T1000 (cell line): ENCODE measurements at places on chromosomes 3 and 15.

DNA sequence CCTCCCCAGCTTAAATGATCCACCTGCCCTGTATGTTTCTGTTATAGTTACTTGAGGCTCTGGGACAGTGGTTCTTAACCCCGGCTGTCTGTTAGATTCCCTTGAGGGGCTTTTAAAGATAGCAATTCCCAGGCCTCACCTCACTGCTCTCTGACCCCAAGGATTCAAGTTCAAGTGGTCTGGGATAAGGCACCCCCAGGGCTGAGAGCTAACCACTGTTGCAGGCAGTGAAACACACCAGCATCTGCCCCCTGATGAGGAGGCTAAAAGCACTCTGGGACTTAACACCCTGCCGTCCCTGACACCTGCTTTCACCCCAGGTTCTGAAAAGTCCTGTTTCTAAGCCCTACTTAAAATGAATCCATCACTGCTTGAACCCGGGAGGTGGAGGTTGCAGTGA, 103.7 kb downstream of the LRRK1 start:
- no peak for DNase-seq

DNA sequence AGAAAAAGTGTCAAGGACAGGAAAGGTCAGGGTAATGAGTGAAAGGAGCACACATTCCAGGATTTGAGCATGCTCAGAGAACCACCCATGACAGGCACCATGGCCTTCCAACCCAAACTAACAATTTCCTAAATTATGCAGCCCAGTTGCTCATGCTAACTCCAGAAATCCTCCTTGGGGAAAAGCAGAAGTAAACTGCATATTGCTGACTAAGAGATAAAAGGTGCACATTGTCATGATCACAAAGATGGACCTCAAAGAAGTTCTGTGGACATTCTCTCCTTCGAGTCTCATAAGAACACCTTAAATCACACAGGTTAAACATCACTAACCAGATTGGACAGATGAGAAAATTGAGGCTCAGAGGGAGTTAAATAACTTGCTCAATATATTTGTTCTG, 97.6 kb upstream of the SLC25A36 start:
- no peak for DNase-seq

DNA sequence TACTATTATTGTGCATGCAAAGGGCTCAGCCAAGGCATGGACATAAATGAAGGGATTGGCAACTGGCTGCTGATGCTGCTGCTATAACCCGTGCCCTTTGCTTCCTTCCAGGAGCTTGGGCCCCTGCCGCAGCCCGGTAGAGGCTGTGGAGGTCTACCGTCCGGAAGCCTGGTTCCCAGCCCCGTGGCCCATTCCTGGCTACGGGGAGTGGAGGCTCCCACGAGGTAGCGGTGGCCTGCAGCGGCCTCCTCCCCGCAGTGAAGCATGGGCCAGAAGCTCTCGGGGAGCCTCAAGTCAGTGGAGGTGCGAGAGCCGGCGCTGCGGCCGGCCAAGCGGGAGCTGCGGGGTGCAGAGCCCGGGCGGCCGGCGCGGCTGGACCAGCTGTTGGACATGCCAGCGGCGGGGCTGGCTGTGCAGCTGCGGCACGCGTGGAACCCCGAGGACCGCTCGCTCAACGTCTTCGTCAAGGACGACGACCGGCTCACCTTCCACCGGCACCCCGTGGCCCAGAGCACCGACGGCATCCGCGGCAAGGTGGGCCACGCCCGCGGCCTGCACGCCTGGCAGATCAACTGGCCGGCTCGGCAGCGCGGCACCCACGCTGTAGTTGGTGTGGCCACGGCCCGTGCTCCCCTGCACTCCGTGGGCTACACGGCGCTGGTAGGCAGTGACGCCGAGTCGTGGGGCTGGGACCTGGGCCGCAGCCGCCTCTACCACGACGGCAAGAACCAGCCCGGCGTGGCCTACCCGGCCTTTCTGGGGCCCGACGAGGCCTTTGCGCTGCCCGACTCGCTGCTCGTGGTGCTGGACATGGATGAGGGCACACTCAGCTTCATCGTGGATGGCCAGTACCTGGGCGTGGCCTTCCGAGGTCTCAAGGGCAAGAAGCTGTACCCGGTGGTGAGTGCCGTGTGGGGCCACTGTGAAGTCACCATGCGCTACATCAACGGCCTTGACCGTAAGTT, 15.0 kb downstream of the SPSB4 start:
- DNase-seq, result no peak

DNA sequence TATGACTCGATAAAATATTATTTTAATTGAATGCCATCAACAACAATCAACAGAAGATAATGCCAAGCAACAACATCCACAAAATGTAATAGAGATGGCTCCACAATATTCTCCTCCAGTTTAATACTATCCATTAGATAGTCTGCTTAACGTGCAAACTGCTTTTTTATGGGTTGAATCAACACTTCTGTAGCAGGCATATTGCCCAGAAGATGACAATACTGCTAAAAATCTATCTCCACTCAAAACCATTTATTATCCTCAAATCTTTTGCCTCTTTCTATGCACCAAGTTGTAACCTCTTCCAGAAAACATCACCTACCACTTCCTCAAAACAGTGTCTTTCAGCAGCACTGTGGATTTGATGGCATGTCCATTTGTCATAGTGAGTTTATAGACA, 295.7 kb upstream of the LMCD1 start:
- no peak for DNase-seq

DNA sequence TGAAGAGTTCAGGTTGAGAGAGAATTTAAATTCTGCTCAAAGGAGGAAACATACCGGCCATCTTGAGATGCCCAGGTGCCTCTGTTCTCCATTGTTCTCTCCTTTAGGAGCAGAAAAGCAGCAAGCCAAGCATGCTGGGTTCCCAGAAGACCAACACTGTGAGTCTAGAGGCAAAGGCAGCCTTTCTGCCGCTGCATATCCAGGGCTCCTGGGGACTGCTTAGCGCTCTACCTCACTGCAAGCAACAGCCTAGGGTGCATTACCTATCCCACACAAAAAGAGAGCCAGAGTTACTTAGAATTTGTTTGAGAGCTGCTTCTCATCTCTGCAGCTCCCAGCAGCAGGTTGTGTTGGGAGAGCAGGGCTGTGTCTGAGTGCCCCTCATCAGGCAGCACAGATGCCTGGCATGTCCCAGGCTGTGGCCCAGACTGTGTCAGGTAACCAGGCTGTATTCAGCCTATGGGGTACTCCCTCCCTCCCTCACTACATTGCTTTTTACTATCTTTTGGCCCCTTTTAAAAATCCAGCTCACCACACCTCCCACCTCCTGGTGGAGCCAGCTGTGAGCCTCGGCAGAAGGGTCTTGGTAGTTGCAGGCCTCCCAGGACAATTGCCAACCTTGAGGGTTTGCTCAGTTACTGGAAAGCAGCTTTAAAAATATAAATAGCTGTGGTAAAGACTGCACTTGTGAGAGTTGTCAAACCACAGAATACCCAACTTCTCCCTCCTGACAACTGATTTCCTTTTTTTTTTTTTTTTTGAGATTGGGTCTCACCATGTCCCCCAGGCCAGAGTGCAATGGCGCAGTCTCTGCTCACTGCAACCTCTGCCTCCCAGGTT, 30.2 kb downstream of the BCL2L10 start:
- no peak for DNase-seq

GRCh38 chr3:67901681-67902080, 247.3 kb upstream of the SUCLG2 start:
- DNase-seq, result no peak

GRCh38 chr3:73868688-73869315, 244.1 kb upstream of the PDZRN3 start:
- peak; percentile 29 for DNase-seq

DNA sequence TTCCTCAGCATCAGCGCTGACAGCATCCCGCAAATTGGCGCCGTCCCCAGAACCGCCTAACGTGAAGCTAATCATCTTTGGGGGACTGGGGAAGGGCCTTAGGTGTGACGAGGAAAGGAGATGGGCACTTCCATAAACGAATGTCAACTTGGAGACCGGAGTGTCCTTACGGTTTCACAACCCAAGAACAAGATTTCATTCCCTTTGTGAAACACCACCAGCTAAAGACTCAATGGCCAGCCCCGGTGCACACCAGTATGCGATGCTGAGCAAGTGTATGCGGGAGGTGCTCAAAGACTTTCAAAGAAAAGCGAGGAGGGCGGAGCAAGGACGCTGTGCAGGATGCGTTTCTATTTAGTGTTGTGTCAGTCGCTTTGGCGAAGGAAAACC, 759 bp upstream of the TTBK2 start:
- no peak for DNase-seq

DNA sequence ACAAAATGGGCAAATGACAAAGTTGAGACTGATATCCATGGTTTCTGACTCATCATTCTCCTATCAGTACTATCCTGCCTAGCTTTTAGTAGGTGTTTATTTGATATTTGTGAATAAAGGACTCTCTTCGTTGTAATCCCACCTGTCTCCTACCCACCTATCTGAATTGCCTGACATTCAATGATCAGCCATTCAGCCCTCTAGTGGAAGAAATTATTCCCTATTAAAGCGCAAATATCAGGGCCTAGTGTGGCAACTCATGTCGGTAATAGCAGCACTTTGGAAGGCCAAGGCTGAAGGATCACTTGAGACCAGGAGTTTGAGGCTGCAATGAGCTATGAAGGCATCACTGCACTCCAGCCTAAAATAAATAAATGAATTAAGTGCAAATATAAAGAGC, 195.7 kb upstream of the SETMAR start:
- no peak for DNase-seq

DNA sequence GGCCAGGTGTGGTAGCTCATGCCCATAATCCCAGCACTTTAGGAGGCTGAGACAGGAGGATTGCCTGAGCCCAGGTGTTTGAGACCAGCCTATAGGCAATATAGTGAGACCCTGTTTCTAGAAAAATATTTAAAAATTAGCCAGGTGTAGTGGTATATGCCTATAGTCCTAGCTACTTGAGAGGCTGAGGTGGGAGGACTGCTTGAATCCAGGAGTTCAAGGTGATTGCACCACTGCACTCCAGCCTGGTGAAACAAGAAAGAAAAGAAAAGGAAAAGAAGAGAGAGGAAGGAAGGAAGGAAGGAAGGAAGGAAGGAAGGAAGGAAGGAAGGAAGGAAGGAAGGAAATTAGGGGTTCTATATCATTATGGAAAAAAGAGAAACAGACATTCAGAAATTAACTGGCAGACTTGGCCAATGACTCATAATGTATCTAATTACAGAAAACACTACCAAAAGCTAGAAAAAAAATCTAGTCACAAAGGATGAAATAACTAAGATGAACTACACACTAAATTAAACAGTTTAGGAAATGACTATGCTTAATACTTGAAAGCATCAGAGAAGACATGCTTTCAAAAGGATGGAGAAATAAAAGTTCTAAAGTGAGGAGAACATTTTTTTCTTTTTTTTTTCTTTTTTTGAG, 45.4 kb upstream of the TERB2 start:
- no peak for DNase-seq

GRCh38 chr3:27943106-27943505, 221.0 kb upstream of the EOMES start:
- no peak for DNase-seq

DNA sequence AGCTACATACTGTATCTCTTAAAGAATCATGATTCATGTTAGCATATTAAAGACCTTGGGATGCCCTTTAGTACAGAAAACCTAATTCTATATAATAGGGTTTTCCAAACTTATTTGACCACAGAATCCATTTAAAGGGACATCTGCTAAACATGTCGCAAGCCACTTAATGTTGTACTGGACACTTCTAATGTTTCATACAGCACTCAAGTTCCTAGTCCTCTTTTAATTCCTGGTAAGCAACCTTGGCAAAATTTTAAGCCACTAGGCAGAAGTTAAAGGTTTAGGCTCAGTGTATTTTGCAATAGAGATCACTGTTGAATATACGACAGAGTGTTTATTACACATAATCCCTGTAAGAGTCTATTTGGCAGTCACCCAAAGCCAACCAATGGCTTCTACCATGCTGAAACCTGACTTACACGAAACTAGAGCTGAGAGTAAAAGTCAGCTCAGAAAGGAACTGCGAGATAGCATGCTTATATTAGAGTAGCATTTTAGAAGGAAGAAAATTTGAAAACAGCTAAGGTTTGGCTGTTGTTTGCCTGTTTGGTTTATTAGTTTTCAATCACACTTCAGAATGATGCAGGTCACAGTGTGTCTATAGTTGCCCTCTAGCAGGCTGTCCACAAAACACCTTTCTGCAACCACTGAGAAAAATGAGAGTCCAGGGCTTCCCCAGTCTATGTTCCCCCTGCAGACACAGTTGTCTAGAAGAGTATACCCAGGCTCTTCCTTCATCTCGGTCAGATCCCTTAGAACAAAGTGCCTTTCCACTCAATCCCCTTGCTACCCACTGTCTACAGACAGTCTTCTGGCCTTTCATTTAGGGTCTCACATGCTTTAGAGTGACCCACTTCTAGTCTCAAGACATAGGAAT, 104.4 kb downstream of the FMN1 start:
- no peak for DNase-seq

GRCh38 chr3:12830785-12831156, 10.6 kb downstream of the RPL32 start:
- no peak for DNase-seq

GRCh38 chr3:185851046-185851445, 26.2 kb upstream of the IGF2BP2 start:
- DNase-seq, result no peak

GRCh38 chr3:126394179-126394976, at the start of gene CFAP100:
TSS of gene CFAP100 (plus strand) at chr3:126394909. CDS start at chr3:126396001, 1,092 bp downstream.
- no peak for DNase-seq

GRCh38 chr15:48317221-48317620, 14.0 kb upstream of the DUT start:
- DNase-seq, result no peak

DNA sequence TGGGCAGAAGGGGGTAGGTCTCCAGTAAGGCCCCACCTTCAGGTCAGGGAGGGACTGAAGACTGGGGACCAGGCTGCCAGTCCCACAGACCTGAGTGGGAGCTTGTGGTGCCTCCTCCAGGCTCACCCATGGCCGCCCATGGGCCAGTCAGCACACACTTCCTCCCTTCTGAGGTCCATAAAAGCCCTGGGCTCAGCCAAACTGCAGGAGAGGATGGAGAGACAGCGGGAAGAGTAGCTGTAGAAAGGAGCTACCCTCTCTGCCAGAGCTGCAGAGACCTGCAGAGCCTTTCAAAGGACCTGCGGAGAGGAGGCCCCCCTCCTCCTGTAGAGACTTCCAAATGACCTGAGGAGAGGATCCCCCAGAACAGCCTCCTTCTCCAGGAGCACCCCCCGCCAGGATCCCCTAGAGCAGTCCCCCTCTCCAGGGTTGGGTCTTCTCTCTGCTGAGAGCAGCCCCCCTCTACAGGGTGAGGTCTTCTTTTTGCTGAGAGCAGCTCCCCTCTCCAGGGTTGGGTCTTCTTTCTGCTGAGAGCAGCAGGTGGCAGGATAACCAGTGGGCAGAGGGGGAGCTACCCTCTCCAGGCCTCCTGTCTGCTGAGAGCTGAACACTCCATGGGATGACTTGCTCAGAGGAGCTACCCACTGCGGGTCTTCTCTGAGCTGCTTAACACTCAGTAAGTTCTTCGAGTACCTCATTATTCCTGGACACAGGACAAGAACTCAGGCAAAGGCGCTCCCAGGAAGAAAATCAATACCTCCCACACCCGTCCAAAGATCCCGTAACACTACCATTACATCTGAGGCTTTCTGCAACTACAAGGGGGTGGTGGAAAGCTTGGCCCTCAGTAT, 5.0 kb upstream of the SKIC8 start:
- DNase-seq, result no peak
